ENCODE measurements at places on chromosomes 3 and 15.

GRCh38 chr15:65580287-65580686 lies 30.6 kb downstream of the INTS14 start:
- DNase-seq: no peak

- DNase-seq: no peak
Measured at GRCh38 chr3:6799264-6799915, 61.5 kb upstream of the GRM7 start.

- no peak for DNase-seq
Measured at GRCh38 chr3:128270559-128271492, 117.5 kb downstream of the EEFSEC start.

- no peak for DNase-seq
Measured at GRCh38 chr15:28873585-28874190, 12.1 kb upstream of the APBA2 start.

Data from activated CD4-positive, alpha-beta T cell treated with anti-CD3 and anti-CD28 coated beads, Interleukin-2, amount 50 U/mL, for 24 hours (primary cell).